ENCODE measurements at places on chromosomes 6 and 20.

GRCh38 chr6:26553264-26553634 lies 15.1 kb downstream of the HMGN4 start:
- peak; percentile 89 for DNase-seq

DNA sequence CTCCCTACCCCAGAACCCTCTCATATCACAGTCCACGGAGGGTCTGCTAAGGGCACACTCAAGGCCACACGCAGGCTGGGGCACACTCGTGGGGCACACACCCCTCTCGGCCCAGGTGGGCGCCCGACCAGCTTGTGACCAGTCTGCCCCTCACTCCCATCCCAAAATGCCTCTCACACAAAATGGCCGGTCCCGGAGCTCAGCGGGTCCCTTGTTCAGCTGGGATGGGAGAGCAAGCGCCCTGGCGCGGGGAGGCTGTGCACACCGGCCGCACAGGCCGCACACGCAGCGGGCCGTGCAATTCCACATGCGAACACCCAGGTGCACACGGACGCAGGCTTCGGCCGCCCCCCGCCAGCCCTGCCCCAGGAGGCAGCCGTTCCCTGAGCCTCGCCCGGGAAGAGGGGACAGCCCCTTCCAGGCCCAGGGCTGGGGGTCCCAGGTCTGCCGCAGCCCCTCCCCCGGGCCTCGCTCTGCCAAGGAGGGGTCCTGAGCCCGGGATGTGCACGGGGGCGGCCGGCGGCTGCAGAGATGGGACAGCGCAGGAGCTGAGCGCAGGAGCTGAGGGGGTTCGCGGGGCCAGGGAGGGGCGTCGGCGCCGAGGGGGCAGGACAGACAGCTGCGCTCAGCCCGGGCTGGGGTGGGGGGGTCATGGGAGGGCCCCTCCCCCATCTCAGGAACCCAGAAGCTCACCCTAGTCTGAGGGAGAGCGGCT lies 1.3 kb downstream of the KCNQ2 start:
- DNase-seq: no peak

GRCh38 chr20:16314748-16315159 lies 258.5 kb downstream of the KIF16B start:
- DNase-seq: no peak

DNA sequence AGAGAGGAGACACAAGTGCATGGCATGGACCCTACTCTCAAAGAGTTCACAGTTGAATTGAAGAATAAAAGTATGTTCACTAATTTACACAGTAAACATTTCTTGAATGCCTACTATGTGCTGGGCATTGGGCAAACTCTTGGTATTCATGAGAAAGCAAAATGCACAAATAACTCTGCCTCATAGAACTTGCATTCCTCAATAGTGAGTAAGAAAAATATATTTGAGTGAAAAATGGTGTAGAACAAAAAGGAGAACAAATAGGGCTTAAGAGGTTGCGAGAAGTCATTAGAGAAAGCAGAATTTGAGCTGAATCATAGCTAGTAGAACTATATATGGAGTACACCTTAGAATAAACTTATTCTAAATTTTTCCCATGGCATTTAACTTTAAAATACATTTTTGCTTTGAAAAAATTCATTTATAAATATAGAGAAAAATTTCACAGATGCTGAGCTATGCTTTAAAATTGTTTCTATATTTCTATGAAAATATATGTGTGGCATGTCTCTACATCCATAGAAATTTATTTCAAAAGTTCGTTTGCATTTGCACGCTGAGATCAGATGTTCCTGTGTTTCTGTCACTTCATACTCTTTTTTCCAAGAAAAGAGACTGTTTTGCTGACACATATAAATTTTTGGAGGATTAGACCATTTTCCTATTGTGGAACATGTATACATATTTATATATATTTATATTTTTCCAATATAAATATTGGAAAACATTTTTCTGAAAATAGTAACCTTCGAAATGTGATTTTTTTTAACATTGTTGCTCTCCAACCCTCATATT lies 236.1 kb downstream of the KCNQ5 start:
- DNase-seq: no peak

GRCh38 chr20:4006640-4007039 lies 8.7 kb downstream of the RNF24 start:
- no peak for DNase-seq

DNA sequence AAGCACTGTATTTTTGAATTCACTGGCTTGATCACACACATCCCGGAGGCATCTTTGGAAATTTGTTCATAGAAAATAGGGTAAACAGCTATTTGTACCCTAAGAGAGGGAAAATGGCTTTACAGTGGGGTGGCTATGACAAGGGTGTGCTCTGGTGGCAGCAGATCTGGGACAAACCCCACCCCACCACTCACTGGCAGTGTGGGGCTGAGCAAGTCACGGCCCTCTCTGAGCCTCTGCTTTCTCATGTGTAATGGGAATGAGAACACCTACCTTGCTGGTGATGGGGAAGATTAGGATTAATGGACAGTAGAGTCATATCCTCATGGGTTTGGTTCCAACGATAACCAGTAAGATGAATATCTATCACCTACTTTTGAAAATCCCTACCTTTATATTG lies 78.0 kb downstream of the KCNB1 start:
- DNase-seq: no peak

GRCh38 chr6:158353883-158354877 lies 41.9 kb downstream of the TULP4 start:
- DNase-seq: no peak

- no peak for DNase-seq
Measured at GRCh38 chr6:108565893-108566292, 5.2 kb downstream of the FOXO3 start.

- DNase-seq: no peak
Measured at GRCh38 chr6:68756454-68757375, 121.6 kb downstream of the ADGRB3 start.

GRCh38 chr6:52087498-52087999 lies at the start of gene PKHD1:
PKHD1 (minus strand) TSS chr6:52087613; CDS start chr6:52084933, 2,680 bp downstream.
- DNase-seq: no peak

GRCh38 chr6:124994648-124995047 lies 32.4 kb downstream of the RNF217 start:
- DNase-seq: no peak

DNA sequence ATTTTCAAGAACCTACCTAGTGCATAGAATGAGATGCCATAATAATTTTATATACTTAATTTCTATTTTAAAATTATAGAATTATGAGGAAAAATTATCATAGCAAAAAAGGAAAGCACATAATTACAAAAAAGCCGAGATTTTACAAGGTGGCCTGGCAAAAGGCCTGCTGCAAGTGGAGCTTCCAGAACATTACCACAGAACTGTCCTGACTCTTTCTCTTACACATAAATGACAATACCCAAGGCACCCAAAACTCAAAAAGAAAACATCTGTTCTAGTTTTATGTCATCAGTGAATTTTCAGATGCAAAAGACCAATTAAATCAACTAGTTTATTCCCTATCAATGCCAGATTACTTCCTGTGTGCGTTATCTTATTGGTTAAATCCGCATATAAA lies 74.2 kb downstream of the FILIP1 start:
- no peak for DNase-seq

GRCh38 chr20:16580147-16580546 lies 6.9 kb upstream of the KIF16B start:
- no peak for DNase-seq

GRCh38 chr20:44579313-44580081 lies 2.9 kb upstream of the PKIG start:
- no peak for DNase-seq

GRCh38 chr6:154868143-154868594 lies 126.9 kb upstream of the TIAM2 start:
- no peak for DNase-seq

DNA sequence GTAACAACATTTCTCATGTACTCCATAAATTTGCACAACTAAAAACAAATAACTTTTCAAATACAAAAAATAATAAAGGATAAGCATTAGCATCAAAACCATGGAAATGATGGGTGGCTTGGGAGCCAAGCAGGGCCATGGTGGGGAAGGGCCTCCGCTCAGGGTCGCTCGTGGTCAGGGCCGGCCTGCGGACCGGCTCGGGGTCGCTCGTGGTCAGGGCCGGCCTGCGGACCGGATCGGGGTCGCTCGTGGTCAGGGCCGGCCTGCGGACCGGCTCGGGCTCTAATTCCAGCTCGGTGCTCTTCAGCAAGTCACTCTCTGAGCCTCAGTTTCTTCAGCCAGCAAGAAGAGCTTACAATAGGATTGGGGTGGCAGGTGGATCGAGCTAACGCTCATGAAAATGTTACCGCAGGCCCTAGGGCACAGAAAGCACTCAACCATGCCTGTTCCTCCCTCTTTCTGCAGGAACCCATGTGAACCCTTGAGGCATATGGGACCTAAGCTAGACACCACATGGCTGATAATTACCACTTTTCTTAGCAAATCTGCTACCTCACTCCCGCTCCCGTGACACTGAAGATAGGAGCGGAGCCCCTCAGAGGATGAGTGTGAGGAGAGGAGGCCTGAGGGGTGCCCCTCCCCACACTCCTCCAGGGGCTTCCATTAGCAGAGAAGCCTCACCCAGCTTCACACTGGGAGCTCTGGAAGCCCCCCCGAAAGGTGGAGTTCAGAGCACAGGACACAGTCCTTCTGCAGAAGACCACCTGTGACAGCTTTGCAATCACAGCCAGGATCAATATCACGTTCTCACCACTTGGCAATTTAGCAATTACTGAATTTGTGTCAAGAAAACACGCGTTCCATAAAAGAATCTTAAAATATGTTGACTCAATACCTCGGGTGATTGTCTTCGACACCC lies 103.0 kb downstream of the PSMB1 start:
- no peak for DNase-seq

- DNase-seq: no peak
Measured at GRCh38 chr6:167819576-167819975, 7.1 kb upstream of the AFDN start.

DNA sequence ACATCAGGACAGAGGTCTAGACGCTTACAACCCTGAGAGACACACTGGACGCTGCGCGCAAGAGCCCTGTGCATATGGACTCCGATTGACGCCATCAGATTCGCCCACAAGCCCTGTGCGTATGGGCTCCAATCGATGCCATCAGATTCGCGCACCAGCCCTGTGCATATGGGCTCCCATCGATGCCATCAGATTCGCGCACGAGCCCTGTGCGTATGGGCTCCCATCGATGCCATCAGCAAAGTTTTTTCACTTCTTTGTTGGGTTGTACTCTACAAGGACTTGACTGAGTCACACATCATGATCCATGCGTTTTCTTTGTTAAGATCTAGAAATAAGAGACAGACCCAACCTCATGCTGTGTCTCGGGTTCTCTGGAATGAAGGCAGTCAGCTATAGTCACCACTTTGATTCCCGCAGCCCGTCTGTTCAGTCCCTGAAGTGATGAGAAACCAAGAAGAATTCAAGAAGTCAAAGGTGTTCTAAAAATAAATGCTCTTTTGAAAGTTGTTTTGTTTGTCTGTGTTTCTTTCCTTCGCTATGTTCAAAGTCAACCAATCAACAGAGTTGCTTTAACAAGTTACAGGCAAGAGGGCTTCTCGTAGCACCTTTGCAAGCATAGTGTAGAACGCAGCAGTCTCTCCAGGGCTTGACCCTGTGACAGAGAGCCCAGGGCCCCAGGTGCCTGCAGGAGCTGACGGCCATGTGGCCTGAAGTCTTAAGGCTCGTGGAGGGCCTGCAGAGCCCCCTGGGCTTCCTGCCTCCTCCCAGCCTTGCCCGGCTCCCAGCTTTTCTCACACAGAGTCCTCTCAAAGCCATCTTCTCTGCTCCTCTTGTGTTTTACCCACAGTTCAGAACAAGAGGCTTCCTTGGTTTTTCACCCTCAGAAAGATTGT lies 7.9 kb downstream of the RPS6KA2 start:
- no peak for DNase-seq

- no peak for DNase-seq
Measured at GRCh38 chr6:156899071-156899470, 121.9 kb downstream of the ARID1B start.

DNA sequence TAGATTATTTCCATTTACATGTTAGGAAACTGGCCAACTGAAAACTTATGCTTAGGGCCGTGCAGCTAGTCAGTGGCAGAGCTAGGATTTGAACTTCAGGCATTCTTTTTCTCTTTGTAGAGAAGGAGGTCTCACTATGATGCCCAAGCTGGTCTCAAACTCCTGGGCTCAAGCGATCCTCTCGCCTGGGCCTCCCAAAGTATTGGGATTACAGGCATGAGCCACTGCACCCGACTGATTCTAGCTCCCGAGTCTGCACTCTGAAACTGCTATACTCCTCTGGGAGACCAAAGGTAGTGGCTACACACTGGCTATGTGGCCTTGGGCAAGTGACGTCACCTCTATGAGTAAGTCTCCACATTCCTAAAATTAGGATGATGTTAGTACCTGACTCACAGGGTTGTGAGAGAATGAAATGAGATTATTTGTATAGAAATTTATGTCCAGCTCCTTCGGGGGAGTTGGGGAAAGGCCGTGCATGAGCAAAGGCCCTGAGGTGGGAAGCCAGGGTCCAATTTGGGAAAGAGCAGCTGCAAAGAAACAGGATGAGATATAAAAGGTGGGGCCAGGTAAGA lies 6.4 kb downstream of the PLTP start:
- no peak for DNase-seq

DNA sequence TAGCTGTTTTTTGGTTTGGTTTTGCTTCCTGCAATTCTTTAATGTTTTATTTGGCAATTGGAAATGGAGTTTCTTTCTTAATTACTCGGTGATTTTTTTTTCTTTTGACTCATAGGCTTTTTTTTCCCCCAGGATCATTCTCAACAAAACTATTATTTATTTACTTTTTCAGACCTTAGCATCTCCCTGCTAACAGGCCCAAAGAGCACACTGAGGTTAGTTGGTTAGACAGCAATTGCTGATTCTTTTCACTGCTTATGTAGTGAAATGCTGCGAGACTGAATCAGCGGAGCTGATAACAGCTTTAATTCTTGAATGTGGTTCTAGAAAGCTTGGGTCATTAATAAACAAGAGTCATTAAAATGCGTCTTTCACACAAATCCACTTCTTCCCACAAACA lies 79.1 kb upstream of the ZFP64 start:
- DNase-seq: no peak

DNA sequence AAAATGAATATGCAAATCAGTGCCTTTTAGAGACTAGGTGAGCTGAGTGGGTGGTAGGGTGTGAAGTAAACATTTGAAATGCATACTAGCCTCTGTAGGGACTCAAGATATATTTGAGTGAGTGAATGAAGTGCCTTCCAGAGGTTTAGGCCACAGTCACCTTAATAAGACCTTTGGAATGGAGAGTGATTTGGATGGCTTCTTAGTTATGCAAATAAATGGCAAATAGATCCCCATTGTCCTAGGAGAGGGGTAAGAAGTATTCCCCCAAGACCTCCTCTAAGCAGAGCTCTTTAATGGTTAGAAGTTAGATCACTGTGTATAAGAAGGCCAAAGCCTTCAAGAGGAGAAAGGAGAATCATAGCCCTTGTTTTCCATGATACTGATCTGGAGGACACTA lies 47.8 kb upstream of the IMPG1 start:
- DNase-seq: no peak

Measured in stimulated activated CD8-positive, alpha-beta memory T cell treated with anti-CD3 and anti-CD28 coated beads, Interleukin-4, amount 100 ng/mL, for 48 hours (primary cell).